ENCODE measurements at places on chromosomes 6 and 20.
A peak's percentile ranks its signal among the peaks of the same experiment; 100 is the strongest.

DNA sequence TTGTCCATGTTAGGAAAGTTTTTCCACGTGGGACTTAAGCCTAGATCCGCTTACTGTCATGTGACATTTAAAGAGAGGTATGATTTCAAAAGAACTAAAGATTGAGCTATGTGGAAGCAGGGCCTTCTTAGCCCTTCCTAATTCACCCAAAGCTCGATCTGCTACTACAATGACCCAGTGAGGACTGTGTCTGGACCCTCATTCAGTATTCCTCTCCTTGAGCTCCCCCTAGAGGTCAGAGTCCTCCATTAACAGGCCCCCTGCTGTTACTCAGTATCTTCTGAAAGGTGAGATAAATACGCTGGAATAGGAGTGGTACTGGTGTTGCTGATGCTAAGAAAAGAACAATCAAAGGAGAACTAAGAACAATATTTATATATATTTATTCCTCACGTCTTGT lies 414.0 kb downstream of the GJA1 start:
- DNase-seq: peak; percentile 67
- H3K36me3 ChIP-seq: no peaks in the 10 kb centered on the region
- no peaks in the 10 kb centered on the region for H3K4me1 ChIP-seq
- no peak overlapping the region for H3K27ac ChIP-seq
- no peaks in the 10 kb centered on the region for H3K27me3 ChIP-seq

DNA sequence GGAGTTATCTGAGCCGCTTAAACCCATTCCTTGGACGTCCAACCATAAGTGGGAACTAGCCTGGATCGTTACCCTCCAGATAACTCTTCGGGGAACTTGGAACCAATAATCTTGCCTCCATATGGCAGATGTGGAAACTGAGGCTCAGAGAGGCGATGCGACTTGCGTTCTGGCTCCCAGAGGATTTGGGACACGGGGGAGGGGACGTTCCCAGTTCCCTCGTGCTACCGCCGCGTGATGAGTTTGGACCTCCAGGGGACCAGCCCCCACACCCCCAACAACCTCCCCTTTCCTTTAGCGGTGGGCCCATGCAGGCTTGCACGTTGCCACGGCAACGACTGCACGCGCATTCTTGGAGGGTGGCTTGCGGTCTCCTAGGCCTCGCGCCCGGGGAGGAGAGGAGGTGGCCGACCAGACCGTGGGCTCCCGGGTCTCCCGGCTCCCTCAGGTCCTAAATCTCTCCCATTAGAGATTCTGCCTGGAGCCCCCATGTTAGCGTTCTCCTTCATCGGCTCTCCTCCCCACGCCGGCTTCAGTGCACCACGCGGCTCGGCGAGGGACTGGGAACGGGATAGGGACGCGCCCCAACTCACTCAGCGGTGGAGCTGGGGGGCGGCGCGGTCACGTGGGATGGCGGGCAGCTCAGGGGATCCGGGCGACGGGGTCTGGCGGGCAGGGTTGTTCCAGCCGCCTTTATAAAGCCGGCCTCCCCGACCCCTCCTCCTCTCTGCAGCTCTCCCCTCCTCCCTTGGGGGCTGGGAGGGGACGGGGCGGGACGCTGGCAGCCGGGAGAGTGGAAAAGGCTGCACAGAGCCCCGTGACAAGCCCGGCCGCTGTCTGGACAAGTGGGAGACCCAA lies at the start of gene PLTP:
TSS of gene PLTP (minus strand) at position 670 of the 858 bp plus-strand sequence. CDS start 703 bp downstream, outside the sequence.
- no peak for DNase-seq
- H3K27ac ChIP-seq: no peak within 1 kb of the TSS
- peaks cover 51% of the 10 kb centered on the region for H3K4me1 ChIP-seq
- H3K27me3 ChIP-seq: no peaks in the 10 kb centered on the region
- H3K4me3 ChIP-seq: peak within 1 kb of the TSS; percentile 29

GRCh38 chr6:66210964-66211363 lies 503.9 kb upstream of the EYS start:
- no peak overlapping the region for H3K4me3 ChIP-seq
- H3K4me1 ChIP-seq: no peaks in the 10 kb centered on the region
- H3K27ac ChIP-seq: no peak overlapping the region
- DNase-seq: no peak
- H3K27me3 ChIP-seq: no peaks in the 10 kb centered on the region
- H3K36me3 ChIP-seq: no peaks in the 10 kb centered on the region

DNA sequence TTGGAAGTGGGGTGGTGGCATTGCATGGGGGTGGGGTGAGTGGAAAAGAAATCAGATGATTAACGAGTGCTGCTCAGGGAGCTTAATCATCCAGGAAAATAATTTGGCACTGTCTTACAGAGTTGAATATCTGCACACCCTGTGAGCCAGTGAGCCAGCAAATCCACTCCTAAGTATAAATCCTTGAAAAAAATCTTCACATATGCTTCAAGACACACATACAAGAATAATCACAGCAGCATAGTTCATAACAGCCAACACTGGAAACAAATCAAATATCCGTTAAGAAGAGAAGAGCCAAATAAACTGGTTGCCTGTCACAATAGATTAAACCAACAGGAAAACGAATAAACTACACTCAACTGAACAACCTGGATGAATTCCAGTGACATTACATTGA lies 62.8 kb downstream of the SAMD3 start:
- H3K27ac ChIP-seq: no peak overlapping the region
- H3K4me3 ChIP-seq: no peak overlapping the region
- DNase-seq: no peak
- no peaks in the 10 kb centered on the region for H3K27me3 ChIP-seq
- no peaks in the 10 kb centered on the region for H3K36me3 ChIP-seq

GRCh38 chr20:18288749-18289267 lies 481 bp downstream of the ZNF133 start:
- H3K4me1 ChIP-seq: peaks cover 20% of the 10 kb centered on the region
- no peaks in the 10 kb centered on the region for H3K27me3 ChIP-seq
- peaks cover 8% of the 10 kb centered on the region for H3K36me3 ChIP-seq
- peak; percentile 42 for DNase-seq
- peak overlapping the region; percentile 76 for H3K4me3 ChIP-seq

DNA sequence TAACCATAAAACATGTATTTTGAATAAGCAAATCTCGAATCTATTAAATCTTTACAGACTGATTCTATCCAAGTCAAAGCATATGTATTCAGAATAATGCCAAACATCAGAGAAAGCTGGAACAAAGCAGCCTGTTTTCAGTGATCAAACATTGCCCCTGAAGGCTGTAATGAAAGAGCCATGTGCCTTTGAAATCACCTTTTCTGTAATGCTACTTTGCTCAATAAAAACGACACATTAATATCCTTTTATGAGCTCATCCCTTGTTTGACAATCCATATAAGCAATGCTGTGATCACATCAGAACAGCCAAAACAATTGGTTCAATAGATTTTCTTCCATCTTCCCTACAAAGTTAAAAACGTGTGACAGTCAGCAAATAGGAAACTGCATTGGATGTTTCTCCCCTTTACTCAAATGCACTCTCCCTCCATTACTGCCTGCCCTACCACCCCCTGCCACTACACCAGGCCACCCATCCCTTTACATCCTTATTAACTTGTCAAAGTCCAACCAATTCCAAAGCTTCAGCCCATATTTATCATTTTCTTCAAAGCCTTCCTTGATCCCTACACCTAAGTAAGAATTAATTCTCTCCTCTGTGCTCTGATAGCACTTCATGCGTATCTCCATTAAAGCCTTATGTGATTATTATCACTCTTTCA lies 42.0 kb downstream of the THEMIS start:
- no peak overlapping the region for H3K27ac ChIP-seq
- no peaks in the 10 kb centered on the region for H3K36me3 ChIP-seq
- no peak overlapping the region for H3K4me3 ChIP-seq
- H3K4me1 ChIP-seq: no peaks in the 10 kb centered on the region

DNA sequence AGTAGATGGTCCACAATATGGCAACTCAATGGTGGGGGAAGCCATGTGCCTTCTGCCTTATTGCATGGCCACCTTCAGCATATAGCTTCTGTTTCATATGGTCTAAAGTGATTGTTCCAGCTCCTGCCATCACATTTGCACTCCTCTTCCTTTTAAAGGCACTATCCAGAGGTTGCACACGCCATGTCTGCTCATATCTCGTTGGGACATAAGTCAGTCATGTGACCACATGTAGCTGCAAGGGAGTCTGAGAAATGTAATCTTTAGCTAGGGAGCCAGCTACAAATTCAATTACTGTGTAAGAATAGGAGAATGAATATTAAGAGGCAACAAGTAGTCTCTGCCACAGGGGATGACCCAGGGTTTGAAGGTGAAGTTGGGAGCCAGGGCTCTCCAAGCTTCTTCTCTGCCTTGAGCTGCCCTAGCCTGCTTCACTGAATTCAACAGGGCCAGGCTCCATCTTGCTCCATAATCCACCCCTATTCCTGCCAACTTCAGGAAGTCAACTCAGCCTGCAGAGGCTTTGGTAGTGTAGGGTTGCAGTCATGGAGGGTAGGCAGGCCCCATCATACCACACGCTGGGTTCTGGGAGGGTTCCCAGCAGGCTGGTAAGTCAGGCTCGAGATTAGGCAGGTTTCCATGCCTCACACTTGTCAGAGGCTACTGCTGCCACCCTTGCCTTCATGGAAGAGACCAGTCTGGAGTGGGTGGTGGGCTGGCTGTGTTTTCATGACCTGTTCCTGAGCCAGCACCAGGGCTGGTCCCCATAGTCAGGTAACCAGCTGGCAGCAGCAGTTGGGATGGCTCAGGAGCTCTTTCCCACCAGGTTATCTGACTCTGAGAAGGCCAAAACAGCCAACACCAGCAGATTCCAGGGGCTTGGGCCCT lies 56.7 kb upstream of the SAYSD1 start:
- no peaks in the 10 kb centered on the region for H3K27me3 ChIP-seq
- no peaks in the 10 kb centered on the region for H3K4me1 ChIP-seq
- DNase-seq: no peak
- no peak overlapping the region for H3K27ac ChIP-seq
- no peaks in the 10 kb centered on the region for H3K36me3 ChIP-seq

DNA sequence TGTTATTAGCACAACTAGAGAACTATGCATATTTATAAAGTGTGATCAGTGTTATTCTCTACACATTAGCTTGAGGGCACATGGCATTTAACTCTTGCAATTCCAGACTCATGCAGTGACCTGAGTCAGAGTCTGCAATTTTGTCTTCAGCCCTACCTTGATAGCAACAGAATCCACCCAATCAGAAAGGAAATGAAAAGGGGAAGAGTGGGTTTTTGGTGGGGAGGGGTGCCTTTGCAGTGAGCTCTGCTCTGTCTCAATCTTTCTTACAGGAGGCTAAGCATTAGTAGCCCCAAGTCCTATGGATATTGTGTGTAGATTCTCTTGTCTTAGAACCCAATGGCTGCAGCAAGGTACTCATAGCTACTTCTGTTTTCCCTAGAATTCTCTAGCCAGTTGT lies 489.2 kb downstream of the DHX35 start:
- H3K27me3 ChIP-seq: no peaks in the 10 kb centered on the region
- no peaks in the 10 kb centered on the region for H3K36me3 ChIP-seq
- H3K27ac ChIP-seq: no peak overlapping the region
- no peak overlapping the region for H3K4me3 ChIP-seq

DNA sequence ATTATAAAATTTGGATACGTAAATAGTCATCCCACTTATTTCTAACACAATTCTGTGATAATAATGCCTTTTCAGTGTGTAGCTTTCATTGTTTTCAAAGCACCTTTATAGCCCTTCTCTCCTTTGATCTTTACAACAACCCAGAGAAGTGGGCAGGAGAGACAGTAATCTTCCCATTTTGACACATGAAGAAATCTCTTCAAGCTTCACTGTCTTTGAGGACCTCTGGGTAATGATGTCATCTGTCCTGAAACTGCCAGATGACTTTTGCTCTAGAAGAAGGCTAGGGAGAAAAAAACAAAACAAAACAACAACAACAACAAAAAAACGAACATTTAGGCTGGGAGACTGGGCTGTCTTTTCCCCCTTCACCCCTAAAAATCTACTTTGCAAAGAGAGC lies 203.0 kb downstream of the KCNQ5 start:
- no peak overlapping the region for H3K27ac ChIP-seq
- no peak for DNase-seq
- no peaks in the 10 kb centered on the region for H3K36me3 ChIP-seq
- no peak overlapping the region for H3K4me3 ChIP-seq
- H3K27me3 ChIP-seq: no peaks in the 10 kb centered on the region

GRCh38 chr20:21145424-21145823 lies 19.5 kb downstream of the KIZ start:
- no peaks in the 10 kb centered on the region for H3K27me3 ChIP-seq
- peaks cover under 1% of the 10 kb centered on the region for H3K4me1 ChIP-seq
- H3K36me3 ChIP-seq: peaks cover 19% of the 10 kb centered on the region
- H3K27ac ChIP-seq: no peak overlapping the region
- no peak for DNase-seq

DNA sequence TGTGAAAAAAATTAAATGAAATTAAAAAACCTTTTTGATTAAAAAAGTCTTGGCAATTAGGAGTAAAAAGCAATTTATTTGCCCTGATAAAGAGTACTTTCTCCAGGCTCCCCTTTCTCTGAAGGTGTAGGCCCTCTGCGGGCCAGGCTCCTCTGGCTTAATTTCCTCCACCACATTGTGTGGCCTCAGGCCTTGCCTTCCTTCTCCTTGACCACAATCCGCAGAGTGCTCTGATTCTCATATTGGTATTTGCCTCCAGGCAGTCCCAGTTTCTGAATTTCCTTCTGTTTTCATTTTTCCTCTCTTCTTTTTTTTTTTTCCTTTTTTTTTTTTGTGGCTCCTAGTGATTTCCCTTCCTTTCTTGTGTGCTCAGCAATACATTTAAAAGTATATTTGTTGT lies 96.4 kb downstream of the AIG1 start:
- no peaks in the 10 kb centered on the region for H3K27me3 ChIP-seq
- H3K36me3 ChIP-seq: peaks cover 8% of the 10 kb centered on the region
- H3K4me3 ChIP-seq: no peak overlapping the region
- H3K27ac ChIP-seq: no peak overlapping the region
- peaks cover 10% of the 10 kb centered on the region for H3K4me1 ChIP-seq

- DNase-seq: no peak
- H3K27ac ChIP-seq: no peak overlapping the region
- H3K4me1 ChIP-seq: peaks cover 39% of the 10 kb centered on the region
These were observed 70.7 kb upstream of the TAB2 start for GRCh38 chr6:149246691-149247384.

- H3K27ac ChIP-seq: no peak overlapping the region
- H3K4me1 ChIP-seq: no peaks in the 10 kb centered on the region
- H3K4me3 ChIP-seq: no peak overlapping the region
- no peaks in the 10 kb centered on the region for H3K36me3 ChIP-seq
- DNase-seq: no peak
These were observed 117.5 kb downstream of the DLL1 start for GRCh38 chr6:170173335-170173881.

- no peak for DNase-seq
- no peaks in the 10 kb centered on the region for H3K27me3 ChIP-seq
- no peak overlapping the region for H3K4me3 ChIP-seq
- H3K36me3 ChIP-seq: no peaks in the 10 kb centered on the region
- H3K4me1 ChIP-seq: no peaks in the 10 kb centered on the region
- H3K27ac ChIP-seq: no peak overlapping the region
These were observed 525.1 kb upstream of the NOX3 start for GRCh38 chr6:155980768-155981079.
